Hepatocyte (in vitro differentiated cells): ENCODE measurements at places on chromosomes 2 and 18.
A peak's percentile ranks its signal among the peaks of the same experiment; 100 is the strongest.

DNA sequence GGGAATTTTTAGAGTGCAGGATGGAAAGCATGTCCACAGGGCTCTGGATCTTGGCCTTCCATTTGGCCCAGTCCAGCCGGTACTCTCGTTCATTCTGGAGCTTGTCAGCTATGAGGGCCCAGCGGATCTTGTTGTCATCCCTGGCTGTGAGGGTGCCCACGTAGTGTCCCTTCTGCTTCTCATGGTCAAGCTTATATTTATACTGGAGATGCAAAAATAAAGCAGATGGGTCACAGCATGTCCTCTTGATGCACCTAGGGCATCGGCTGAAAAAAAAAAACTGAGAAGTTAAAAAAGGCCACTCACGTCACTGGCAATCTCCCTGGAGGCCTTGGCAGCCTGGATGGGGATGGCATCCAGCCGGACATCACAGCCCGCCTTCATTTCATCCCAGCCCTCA is 160.5 kb downstream of the RIF1 start:
- no peak for DNase-seq

DNA sequence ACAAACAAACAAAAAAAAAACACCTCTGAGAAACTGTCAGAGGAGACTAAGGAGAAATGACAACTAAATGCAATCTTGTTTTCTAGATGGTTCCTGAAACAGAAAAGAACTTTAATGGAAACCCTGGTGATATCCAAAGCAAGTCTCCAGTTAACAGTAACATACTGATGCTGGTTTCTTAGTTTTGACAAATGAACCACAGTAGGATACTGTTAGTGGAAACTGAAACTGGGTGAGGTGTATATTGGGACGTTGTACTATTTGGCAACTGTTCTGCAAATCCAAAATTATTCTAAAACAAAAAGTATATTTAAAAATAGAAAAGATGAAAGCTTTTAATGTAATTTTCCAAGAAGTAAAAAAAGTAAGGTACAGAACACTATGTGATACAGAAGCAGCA is 11.4 kb downstream of the SESTD1 start:
- DNase-seq = no peak

GRCh38 chr2:72127401-72128058 is 20.1 kb downstream of the CYP26B1 start:
- no peak for DNase-seq

DNA sequence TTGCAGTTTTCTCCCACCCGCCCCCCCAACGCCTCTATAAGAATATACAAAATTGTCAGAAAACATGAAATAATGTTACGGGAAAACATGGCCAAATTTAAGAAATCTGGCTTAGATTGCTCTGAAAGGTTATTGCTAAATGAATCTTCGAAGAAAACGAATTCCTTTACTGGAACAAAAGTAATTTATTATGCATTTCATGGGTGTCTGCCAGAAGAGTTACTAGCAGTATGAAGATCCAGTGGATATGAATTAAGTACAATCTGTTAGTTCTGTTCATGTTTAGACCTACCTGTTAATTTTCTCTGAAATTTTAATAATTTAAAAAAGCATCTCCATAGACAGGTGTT is 21.9 kb downstream of the GATA6 start:
- DNase-seq = no peak

- DNase-seq = no peak
Measured at GRCh38 chr2:4930704-4931103, 761.5 kb upstream of the SOX11 start.

GRCh38 chr18:33264566-33264965 is 176.0 kb downstream of the CCDC178 start:
- DNase-seq = no peak

DNA sequence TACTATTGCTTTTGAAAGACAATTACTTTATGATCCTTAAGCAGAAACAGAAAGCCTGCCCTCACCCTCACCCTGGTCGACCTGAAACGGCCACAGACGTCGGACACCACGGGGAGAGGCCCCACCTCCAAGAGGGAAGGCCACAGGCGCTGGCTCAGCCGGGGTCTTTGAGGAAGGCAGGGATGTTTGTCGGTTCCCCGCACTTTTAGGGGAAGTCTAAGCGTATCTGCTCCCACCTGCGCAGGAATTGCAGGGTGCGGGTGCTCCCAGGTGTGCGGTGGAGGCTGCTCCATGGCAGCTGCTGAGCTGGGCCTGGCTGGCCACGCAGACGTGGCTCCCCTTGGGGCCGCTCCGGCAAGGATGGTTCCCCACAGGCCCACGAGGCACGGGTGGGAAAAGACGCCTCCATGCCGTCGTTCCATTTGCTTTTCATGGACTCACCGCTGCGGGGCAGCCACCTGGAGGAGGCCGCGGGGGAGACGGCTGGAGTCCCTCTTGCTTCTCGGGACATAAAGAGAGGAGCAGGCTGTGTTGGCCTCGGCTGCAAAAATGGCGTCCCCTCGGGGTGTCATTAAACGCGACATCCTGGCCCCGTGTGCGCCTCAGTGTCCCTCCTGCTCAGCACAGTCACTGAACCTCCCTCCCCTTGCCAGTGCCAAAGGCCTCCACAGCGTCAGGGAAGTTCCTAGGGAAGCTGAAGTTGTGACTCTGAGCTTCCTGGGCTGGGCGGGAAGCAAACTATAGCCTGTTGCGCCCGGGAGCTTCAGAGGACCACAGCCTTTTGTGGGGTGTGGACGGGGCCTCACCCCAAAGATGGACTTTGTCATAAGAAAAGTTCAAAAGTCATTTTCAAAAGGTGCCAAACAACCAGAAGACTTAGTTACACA is 63.4 kb downstream of the NFATC1 start:
- DNase-seq = no peak

GRCh38 chr2:38095996-38096861 is 20.3 kb upstream of the CYP1B1 start:
- peak; percentile 89 for DNase-seq

DNA sequence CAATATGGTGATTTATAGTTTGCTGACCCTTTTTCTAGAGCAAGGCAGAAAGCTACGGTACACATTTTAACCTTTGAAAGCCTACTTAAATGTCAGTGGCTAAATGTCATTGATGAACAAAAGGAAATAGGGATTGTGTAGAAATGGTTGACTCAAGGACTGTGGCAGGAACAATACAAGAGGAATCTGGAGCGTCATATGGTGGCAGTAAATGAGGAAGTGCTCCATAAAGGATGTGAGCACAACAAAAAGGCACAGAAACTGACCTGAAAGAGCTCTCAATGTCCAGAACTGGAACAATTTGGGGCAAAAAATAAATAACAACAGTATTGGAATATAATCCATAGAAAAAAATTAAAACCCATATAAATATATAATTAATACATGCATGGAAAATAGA is 443.9 kb upstream of the VRK2 start:
- no peak for DNase-seq

DNA sequence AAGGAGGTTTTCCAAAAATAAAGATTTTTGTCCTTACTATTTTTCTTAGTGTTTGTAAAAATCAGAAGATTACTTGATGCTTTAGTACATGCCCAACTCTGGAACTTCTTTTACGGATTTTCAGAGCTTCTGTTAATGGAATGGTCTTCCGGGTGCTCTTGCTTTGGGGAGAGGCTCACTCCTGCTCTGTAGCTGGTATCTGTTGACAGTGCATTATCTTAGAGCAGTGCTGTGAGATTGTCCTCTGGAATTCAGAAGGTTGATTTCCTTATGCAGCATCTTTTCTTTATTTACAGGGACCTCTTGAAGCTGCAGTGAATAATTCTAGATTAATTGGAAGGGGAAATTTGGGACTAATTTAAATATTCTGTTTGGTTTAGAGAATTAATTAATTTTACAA is 4.6 kb downstream of the MAPRE2 start:
- no peak for DNase-seq

- DNase-seq = no peak
Measured at GRCh38 chr18:5986257-5986931, 91.1 kb upstream of the TMEM200C start.

- DNase-seq = no peak
Measured at GRCh38 chr2:24520175-24520574, 29.1 kb downstream of the NCOA1 start.
